Naive thymus-derived CD8-positive, alpha-beta T cell (primary cell): ENCODE measurements at places on chromosomes 1 and 21. TPM values are rescaled to one million over a fixed set of nuclear protein-coding genes. Genes with fewer than 3 reads are reported as not detected.

Gene DDX20
- total RNA-seq, result 18.9 TPM

Gene NPPB
- not detected for total RNA-seq

Gene VWA5B1
- not detected for total RNA-seq

Gene TINAGL1
- total RNA-seq, result not detected

Gene CASQ2
- not detected for total RNA-seq

Gene SPRR2G
- not detected for total RNA-seq

Gene HTR1D
- total RNA-seq, result not detected

Gene THEMIS2
- 57.9 TPM for total RNA-seq

Gene LHX8
- total RNA-seq, result not detected

GRCh38 chr21:37538971-37539590 is 172.5 kb downstream of the DYRK1A start:
- DNase-seq, result no peak

DNA sequence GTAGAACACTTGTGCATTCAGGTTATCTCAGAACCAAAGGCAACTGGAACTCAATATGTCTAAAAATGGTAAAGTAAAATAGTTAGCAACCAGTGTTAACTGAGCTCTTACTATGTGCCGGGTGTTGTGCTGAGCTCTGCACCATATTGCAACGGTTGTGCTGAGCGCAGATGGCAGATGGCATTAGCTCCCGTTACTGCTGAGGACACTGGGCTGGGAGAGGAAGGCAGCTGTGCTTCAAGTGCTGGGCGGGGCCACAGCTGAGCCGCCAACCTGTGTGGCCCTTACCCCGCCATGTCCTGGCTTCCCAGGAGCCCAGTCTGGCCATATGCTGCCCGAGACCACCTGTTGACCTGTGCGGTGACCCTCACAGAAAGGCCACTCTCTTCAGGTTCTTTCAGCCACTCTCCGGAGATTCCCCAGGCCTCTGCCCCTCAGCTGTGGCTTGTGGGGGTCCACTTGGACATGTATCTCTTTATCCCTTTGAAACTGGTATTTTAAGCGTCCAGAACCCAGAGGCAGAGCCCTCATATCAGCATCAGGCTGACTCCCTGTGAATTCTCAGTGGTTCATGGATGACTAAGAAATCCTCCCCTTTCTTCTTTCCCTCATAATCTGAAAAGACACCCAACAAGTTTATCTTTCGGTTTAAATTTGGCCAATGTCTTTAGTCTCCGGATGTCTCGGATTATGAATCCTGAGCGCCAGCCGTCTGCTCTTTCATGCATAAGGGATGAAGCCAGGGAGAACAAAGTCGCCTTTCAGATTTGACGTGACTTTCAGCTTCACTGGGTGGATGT is 26.4 kb downstream of the LDLRAP1 start:
- no peak for DNase-seq

DNA sequence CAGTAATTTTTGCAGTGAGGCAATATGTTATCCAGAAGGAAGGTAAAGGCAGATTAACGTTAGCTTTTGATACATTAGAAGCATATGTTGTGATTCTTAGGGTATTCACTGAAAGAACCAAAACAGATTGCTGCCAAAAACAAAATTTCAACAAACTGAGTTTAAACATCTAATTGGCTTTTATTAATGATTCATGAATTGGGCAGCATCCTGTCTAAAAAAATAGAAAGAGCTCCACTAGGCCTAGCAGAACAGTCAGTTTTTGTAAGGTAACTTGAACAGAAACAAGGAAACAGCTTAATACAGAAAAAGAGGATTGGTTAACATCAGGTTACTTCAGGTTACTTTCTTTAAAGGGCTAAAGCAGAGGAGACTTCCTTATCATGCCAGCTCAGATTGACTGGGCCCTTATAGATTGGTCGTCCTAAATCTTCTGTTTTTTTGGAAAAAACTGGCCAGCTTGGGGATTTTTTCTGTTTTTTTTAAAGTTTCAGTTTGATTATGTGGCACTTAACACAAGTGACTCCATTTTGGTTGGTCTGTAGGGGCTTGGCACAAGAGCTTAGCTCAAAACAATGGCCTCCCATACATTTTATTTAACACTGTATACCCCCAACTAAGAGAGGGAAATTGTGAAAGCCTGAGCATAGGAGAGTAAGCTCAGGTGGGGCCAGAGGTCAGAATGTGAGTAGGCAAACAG is 36.8 kb upstream of the GALNT2 start:
- no peak for DNase-seq

DNA sequence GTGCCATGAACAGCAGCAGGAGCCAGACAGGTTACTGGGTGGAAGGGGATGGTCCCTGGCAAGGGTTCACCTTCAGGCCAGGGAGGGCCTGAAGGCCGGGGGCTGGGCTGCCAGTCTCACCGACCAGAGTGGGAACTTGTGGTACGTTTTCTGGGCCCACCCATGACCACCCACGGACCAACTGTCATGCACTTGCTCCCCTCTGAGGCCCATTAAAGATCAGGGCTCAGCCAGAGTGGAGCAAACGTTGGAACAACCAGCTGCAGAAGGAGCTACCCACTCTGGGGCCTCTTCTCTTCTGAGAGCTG is 436.7 kb upstream of the PRMT6 start:
- DNase-seq, result no peak

- no peak for DNase-seq
Measured at GRCh38 chr1:205928317-205928716, 14.9 kb downstream of the SLC26A9 start.

GRCh38 chr1:81797701-81798100 is 3.0 kb upstream of the ADGRL2 start:
- no peak for DNase-seq

DNA sequence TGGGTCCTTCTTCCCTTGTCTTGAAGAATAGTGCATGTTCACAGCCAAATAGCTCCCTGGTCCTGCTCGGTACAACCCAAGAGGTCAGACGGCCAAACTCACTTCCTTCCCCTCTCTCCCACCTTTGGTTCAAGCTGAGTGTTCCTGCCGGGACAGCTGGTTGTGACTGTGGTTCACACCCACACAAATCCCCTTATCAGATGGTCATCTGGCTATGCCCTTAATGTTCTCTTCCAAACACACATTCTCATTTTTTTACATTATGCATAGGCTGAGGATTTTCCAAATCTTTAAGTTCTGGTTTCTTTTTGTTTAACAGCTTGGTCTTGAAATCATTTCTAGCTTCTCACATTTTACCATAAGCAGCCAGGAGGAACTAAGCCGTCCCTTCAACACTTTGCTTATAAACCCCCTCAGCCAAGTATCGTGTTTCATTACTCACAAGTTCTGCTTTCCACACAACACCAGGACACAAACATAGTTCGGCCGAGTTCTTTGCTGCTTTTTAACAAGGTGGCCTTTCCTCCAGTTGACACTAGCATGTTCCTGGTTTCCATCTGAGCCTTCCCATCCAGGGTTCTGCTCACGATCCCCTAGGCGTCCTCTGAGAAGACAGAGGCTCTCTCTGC is 19.7 kb upstream of the TSPEAR start:
- no peak for DNase-seq

DNA sequence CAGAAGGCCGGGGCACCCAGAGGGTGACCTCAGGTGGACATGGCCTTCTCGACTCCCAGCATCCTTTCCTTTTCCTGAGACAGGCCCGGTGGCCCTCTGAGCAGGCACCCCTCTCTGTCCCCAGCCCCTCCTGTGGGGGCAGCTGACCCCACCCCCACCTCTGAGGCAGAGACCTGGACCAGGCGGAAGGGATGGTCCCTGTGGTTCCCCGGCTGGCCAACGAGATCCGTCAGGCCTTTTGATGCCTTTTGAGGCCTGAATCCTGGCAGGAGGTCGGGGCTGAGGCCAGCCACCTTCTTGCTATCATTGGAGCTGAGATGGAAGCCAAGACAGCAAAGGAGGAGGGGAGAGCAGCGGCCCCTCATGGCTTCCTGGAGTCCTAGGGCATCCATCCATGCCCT is 50.2 kb upstream of the ACTRT2 start:
- DNase-seq, result no peak

DNA sequence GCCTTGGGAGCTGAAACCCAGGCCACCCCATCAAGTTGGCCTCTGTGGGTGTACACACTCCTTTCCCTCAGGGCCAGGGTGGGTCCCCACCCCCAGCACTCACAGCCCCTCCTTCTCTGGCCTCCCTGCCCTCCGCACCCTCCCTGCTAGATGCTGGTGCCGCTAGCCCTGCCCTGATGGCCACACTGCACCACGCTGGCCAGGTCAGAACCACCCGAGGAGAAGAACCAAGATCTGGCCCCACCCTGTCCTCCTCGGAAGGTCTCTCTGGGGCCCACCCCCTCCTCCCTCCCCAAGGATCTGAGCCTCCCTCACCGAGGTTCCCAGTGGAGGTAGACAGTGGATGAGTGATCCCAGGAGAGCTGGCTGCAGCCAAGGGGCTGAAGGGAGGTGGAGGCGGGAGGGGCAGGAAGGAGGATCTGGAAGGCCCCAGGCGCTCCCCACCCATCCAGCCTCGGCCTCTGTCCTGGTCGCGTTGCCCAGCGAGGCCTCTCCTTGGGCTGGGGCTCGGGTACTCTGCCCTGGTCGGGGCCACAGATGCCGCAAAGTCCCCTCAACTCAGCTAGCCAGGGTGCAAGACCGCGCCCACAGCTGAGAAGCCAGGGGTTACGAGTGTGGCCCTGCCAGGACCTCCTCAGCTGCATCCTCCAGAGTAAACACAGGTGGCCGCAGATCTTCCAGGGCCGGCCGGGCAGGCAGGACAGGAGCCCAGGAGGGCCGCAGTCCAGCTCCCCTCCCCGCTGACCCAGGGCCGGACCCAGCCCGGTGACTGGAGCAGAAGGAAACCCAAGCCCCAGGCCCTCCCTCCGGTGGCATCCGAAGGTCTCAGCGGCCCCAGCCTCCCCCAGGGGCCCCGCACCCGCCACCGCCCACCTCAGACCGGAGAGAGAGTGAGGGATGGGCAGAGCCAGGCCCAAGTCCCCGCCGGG is 5.2 kb downstream of the B3GALT6 start:
- no peak for DNase-seq

- DNase-seq, result no peak
Measured at GRCh38 chr1:183721041-183721440, 67.9 kb upstream of the APOBEC4 start.
